ENCODE measurements at places on chromosomes 6 and 20.

DNA sequence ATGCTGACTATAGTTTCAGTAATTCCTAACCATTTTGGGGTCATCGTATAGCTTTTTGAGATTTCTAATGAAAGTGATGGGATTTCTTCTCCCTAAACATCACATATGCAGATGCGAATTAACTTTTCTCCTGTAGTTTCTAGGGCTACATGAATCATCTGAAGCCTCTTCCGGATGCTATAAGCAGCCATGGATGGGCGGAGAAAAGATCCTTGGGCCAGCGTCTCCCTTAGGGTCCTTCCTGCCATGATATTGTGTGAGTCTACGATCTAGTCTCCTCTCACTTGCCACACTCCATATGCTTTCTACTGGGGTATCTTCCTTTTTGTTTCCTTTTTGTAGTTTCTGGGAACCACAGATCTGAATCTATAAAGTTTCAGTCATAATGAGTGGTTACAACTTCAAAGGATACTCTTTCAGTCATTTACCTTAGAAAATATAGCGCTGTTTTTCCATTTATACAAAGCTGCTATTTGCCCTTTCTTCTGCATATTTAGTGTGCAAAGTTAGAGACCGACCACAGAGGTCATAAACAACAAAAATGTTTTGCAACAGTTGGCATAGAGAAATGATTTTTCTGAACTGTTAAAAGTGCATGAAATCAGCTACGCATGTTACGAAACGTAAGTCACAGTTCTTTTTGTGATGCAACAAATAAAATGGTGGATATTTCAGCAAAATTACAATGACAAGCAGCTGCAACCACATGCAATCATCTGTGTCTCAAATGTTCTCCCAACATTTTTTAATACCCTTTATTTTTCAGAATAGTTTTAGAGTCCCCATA is 396.2 kb upstream of the SLC35B3 start:
- no peak for DNase-seq

GRCh38 chr20:43658069-43658722 is 8.7 kb upstream of the MYBL2 start:
- DNase-seq = peak; percentile 3

DNA sequence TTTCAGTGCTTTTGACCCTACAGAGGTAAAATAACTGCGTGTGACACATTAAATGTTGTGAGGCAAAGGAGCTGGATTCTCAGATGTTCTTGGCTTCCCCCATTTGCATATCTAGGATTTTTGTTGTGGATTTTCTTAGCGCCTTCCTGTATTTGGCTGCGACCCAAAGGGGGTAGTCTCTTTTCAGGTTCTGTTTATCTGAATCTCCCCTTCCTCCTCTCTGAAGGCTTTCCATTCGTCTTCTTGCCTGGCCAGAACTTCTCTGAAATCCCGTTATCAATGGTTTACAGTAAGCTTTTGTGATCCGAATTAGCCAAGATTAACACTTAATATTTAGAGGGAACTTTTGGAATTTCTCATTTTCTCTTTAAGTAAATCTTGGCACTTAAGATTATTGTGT is 60.8 kb downstream of the ADGRB3 start:
- DNase-seq = no peak

- DNase-seq = no peak
Observed at GRCh38 chr20:1242530-1242929, 16.7 kb downstream of the RAD21L1 start.

DNA sequence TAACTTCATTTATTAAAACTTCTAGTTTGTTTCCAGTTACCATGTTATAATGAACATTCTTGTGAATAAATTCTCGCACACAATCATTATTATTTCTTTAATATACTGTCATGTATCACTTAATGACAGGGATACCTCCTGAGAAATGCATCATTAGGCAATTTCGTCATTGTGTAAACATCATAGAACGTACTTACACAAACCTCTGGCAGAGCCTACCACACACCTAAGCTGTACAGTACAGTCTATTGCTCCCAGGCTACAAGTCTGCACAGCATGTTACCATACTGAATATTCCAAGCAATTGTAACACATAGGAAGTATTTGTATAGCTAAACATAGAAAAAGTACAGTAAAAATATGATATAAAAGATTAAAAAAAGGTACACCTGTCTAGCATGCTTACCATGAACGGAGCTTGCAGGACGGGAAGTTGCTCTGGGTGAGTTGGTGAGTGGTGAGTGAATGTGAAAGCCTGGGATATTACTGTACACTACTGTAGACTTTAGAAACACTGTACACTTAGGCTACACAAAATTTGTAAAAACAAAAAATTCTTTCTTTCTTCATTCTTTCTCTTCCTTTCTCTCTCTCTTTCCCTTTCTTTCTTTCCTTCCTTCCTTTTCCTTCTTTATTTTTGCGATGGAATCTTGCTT is 268.2 kb upstream of the SOX4 start:
- no peak for DNase-seq

DNA sequence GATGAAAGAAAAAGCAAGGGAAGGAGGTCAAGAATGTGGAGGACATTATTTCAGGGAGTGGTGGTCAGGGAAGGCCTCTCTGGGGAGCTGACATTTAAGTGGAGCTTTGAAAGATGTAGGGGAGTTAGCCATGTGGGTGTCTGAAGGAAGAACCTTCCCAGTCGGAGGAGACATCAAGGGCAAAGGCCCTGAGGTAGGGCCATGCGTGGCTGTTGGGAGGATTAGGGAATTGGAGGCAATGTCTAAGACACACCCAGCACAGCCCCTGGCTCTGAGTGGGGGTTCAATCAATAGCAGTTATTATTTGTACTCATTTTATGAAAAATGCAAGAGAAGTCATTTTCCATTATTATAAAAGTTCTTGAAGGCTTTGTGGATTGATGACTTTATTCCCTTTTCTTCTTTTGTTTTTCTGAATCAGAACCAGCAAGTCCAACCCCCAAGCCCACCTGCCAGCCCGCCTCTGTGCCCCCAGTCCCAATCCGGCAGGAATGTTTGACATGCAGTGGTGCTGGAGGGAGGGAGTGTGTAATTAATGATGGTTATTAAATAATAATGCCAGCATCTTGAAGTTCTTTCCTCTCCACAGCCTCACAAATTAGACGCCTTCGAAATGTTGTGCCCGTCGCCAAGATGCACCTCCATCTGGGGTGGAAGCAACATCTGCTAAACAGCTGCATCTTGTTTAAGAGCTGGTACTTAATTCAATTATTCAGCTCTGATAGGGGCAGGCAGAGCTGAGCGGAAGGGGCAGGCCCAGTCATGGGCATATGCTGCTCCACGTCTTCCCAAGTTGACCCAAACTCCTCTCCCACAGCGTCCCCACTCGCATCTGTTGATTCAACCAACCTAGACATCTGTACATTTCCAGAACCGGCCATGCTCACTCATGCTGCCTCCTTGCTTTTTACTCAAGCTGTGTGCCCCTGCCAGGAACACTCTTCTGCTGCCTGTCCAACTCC is 81.3 kb upstream of the SIRPA start:
- DNase-seq = no peak

DNA sequence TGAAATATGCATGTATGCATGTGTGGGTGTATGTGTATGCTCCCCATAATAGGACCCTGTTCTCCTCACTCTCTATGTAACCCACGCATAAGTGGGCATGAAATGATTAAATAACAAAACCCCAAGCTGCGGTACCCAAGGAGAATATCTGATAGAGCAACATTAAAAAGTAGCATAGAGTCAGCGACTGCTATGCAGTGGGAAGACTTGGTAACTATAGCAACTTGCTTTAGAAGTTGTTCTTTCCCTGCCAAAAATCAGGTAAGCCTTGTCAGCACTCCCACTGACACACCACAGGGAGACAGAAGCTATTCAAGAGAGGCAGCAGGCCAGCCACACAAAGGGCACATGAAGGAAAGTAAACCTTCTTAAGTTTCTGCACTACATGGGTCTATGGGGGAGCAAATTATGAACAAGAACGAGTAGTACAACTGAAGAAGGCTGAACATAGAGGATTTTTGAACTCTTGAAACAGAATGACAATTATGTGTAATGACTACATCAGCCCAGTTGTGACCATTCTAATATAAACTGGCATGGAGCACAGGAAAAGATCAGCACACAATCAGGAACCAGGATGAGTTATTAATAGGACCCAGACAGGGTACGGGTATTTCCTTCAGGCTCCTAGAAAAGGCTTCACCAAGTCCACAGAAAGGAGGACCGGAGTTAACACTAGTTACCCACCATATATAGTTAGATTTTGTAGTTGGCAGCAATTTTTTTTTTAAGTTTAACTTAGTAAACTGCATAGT is 89.9 kb downstream of the GPR6 start:
- DNase-seq = no peak

DNA sequence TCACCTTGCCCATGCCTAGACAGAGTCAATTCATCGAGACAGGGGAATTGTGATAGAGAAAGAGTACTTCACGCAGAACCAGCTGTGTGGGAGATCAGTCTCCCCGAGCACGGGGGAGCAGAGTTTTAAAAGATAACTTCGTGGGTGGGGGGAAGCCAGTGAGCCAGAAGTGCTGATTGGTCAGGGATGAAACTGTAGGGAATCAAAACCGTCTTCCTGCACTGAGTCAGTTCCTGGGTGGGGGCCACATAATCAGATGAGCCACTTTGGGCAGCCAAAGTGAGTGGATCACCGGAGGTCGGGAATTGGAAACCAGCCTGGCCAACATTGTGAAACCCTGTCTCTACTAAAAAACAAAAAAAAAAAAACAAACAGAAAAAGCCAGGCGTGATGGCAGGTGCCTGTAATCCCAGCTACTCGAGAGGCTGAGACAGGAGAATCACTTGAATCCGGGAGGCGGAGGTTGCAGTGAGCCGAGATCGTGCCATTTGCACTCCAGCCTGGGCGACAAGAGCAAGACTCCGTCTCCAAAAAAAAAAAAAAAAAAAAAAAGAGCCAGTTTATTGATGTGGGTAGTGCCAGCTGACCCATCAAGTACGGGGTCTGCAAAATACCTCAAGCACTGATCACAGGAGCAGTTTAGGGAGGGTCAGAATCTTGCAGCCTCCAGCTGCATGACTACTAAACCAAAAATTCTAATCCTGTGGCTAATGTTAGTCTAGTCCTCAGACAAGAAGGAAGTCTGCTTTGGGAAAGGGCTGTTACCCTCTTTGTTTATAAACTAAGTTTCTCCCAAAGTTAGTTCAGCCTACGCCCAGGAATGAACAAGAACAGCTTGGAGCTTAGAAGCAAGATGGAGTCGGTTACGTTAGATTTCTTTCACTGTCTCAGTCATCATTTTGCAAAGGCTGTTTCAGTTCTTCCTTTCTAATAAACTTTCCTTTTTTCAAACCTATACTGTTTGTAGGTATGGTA is 3.9 kb upstream of the TRIM39 start:
- no peak for DNase-seq

DNA sequence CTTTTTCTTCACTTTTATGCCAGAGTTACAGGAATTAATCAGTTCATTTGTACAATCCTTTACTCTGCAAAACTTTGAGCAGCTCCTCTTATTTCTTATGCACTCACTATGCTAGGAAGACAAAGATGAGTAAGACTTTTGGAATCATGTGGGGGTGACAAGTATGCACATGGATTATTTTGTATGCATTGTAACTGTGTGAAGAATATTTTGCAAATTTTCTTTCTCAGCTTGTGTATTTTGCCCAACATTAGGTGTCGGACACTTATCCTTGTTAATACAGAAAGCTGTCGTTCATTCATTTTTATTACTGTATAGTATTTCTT is 88.6 kb downstream of the PPP1R14C start:
- no peak for DNase-seq

DNA sequence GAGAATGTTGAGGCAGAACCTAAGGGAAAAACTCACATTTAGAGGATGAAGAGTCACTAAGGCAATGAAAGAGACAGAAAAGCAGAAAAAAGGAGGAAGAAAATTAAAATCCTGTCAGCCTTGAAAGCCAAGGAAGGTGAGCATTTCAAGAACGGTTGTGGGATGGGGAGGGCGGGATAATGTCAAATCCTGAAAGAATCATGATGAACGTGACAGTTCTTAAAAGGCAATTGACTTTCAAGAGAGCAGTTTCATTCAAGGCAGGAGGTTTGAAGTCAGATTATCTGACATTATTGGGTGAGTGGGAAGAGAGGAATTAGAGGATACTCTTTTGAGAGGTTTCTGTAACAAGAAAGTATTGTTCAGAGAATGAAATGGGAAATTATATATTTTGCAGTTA is 284.5 kb downstream of the ADGRB3 start:
- no peak for DNase-seq

- DNase-seq = no peak
Observed at GRCh38 chr20:56760610-56761009, 131.5 kb downstream of the TFAP2C start.

- DNase-seq = no peak
Observed at GRCh38 chr6:154485815-154486214, 24.7 kb downstream of the CNKSR3 start.

DNA sequence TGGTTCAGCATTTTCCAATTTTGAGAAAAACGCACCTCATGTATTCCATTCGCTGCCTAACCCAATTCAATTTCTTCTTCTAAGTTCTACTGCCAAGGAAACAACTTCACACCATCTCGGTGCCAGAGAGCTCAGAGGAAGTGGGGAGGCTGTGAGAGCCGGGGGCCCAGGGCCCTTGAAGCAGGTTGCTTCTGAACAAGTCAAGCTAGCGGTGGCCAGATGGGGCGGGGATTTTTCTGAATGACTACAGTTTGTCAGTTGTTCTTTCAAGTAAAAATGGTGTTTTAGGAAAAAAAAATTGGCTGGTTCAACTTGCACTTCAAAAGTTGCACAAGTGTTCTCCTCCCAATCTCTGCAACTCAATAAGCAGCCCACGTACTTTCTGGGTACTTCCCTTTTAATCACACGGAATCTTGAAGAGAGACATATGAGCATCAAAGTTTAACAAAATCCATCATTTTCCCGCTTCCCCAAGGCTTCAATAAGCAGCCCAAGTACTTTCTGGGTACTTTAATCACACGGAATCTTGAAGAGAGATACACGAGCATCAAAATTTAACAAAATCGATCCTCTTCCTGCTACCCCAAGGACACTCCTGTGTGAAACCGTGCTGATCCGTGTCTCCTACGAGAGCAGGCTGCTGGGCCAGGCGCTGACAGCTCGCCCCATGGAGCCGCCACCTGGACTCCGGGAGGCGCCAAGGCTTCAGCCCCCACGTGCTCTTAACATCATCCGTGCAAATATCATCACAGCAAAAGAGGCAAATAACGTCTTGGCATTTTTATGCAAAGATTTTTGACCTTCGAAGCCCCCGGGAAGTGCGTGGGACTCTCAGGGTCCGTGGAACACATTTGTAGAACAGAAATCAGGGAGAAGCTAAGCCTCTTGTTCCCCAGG is 186.7 kb upstream of the PDE10A start:
- DNase-seq = no peak

DNA sequence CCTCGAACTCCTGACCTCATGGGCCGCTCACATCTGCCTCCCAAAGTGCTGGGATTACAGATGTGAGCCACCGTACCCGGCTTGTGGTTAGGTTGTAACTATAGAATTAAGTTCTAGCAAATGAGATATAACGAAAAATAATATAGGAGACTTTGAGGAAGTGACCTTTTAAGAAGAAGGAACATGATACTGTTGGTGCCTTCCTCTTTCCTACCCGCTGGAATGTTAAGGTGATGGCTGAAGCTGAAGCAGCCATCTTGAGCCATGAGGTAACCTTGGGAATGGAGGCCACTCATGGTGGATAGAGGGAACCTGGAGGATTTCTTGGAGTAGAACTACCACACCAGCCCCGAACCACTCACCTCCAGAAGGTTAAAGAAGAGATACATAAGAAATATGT is 48.1 kb upstream of the MDGA1 start:
- DNase-seq = no peak

GRCh38 chr6:25239498-25239897 is 39.7 kb upstream of the CARMIL1 start:
- no peak for DNase-seq

GRCh38 chr6:149560736-149561135 is 5.4 kb upstream of the GINM1 start:
- DNase-seq = no peak

- peak; percentile 56 for DNase-seq
Observed at GRCh38 chr20:17570347-17571152, 675 bp downstream of the DSTN start.

Data from NCI-H2227 treated with DMSO at 0.1 percent for 48 hours (cell line).